ENCODE measurements at places on chromosomes 7 and 10. TPM values are rescaled to one million over a fixed set of nuclear protein-coding genes. Genes with fewer than 3 reads are reported as not detected.

The PRSS37 gene
- total RNA-seq, result not detected

The AKR1B15 gene
- not detected for total RNA-seq

The PROSER2 gene
- 0.92 TPM for total RNA-seq

The SPRN gene
- 13.4 TPM for total RNA-seq

The TMEM176B gene
- total RNA-seq, result 5.8 TPM

The SEMA3C gene
- 74.7 TPM for total RNA-seq

The DPYSL4 gene
- 50.3 TPM for total RNA-seq

The GIMAP6 gene
- total RNA-seq, result 6.9 TPM

The TMEM270 gene
- total RNA-seq, result not detected

The SPDYE11 gene
- not detected for total RNA-seq

The SLC29A4 gene
- 18.7 TPM for total RNA-seq

The NUTM2B gene
- 0.46 TPM for total RNA-seq

The PNLIPRP2 gene
- not detected for total RNA-seq

The XPNPEP1 gene
- total RNA-seq, result 92.5 TPM

The NXPH1 gene
- total RNA-seq, result 94.6 TPM

The ITGA8 gene
- total RNA-seq, result 6.5 TPM

The C7orf33 gene
- not detected for total RNA-seq

The GSTO1 gene
- total RNA-seq, result 34.6 TPM

The SLC13A1 gene
- total RNA-seq, result not detected

The AFAP1L2 gene
- total RNA-seq, result 18.7 TPM

The WNT8B gene
- total RNA-seq, result 0.69 TPM

The CFAP43 gene
- 27.7 TPM for total RNA-seq

The HTR5A gene
- 2.5 TPM for total RNA-seq

The UNCX gene
- 2.3 TPM for total RNA-seq

The PRKG1 gene
- total RNA-seq, result 29.5 TPM

The SUGCT gene
- total RNA-seq, result 3.7 TPM

The MINPP1 gene
- total RNA-seq, result 25.1 TPM

The PLEKHS1 gene
- total RNA-seq, result not detected

The EGR2 gene
- total RNA-seq, result 1.2 TPM

The GIGYF1 gene
- 16.4 TPM for total RNA-seq

The STOX1 gene
- 15.7 TPM for total RNA-seq

The VPS50 gene
- 98.5 TPM for total RNA-seq

The C7orf57 gene
- total RNA-seq, result 5.8 TPM

The PRF1 gene
- 1.2 TPM for total RNA-seq

The PKD2L1 gene
- 0.46 TPM for total RNA-seq

The MINDY4 gene
- 6.9 TPM for total RNA-seq

The FAM13C gene
- total RNA-seq, result 44.3 TPM

The HABP2 gene
- 0.23 TPM for total RNA-seq

The AGR2 gene
- 0.46 TPM for total RNA-seq

The SPDYE5 gene
- not detected for total RNA-seq

The ZP3 gene
- total RNA-seq, result 1.4 TPM

The ADRB1 gene
- 7.6 TPM for total RNA-seq

The ASB15 gene
- total RNA-seq, result not detected

The TSPAN13 gene
- total RNA-seq, result 111 TPM

The EDRF1 gene
- total RNA-seq, result 44.1 TPM

The ENO4 gene
- 3.9 TPM for total RNA-seq

The KMT2C gene
- 63.7 TPM for total RNA-seq

The SMNDC1 gene
- 13.8 TPM for total RNA-seq

The C10orf105 gene
- total RNA-seq, result 2.1 TPM

The RSBN1L gene
- 62.5 TPM for total RNA-seq

The MRLN gene
- 0.69 TPM for total RNA-seq

The GATA3 gene
- total RNA-seq, result 0.69 TPM

The SOSTDC1 gene
- 9.7 TPM for total RNA-seq

The CADPS2 gene
- 36.2 TPM for total RNA-seq

The RELN gene
- total RNA-seq, result 77.0 TPM

The PAX2 gene
- total RNA-seq, result not detected

The NRP1 gene
- 56.5 TPM for total RNA-seq

The NAT16 gene
- total RNA-seq, result 2.1 TPM

The ELFN1 gene
- total RNA-seq, result 11.3 TPM

Data from diencephalon (tissue), 1 donor.